ENCODE measurements at places on chromosomes 5 and 9. TPM values are rescaled to one million over a fixed set of nuclear protein-coding genes. Genes with fewer than 3 reads are reported as not detected.

The BNC2 gene
- 22.0 TPM for total RNA-seq

GRCh38 chr9:131337131-131337848 is 47.8 kb downstream of the PLPP7 start:
- H3K27ac ChIP-seq, result no peak overlapping the region
- H3K4me1 ChIP-seq, result no peaks in the 10 kb centered on the region
- peak; percentile 6 for DNase-seq
- no peaks in the 10 kb centered on the region for H3K36me3 ChIP-seq

DNA sequence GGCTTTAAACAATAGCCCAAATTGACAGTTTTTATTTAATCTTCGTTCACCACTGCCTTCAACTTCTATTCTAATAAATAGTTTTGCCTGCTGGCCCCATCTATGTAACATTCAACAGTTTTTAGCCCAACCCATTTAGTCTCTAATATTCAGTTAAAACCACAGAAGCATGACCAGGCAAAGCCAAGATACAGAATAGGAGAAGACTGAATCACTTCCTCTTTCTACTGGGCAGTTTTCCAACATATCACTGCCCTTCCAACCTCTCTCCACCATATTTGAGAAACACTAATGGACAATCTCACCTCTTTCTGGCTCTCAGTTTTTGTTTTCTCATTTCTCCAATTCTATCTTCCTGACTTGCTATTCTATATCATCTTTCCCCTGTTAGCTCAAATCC is 352.9 kb downstream of the DNAH5 start:
- no peaks in the 10 kb centered on the region for H3K4me1 ChIP-seq
- no peak overlapping the region for H3K4me3 ChIP-seq
- no peak overlapping the region for H3K27ac ChIP-seq
- H3K27me3 ChIP-seq, result no peaks in the 10 kb centered on the region

- H3K4me1 ChIP-seq, result peaks cover 3% of the 10 kb centered on the region
- no peaks in the 10 kb centered on the region for H3K27me3 ChIP-seq
- H3K36me3 ChIP-seq, result no peaks in the 10 kb centered on the region
- DNase-seq, result no peak
- H3K4me3 ChIP-seq, result no peak overlapping the region
Observed at GRCh38 chr5:167943343-167943742, 348.1 kb upstream of the WWC1 start.

The IFNA13 gene
- total RNA-seq, result not detected

- no peaks in the 10 kb centered on the region for H3K27me3 ChIP-seq
- no peak overlapping the region for H3K27ac ChIP-seq
- no peak for DNase-seq
- peaks cover 2% of the 10 kb centered on the region for H3K36me3 ChIP-seq
- no peaks in the 10 kb centered on the region for H3K4me1 ChIP-seq
Observed at GRCh38 chr9:21919377-21920362, 74.5 kb downstream of the CDKN2A start.

GRCh38 chr9:26399556-26399955 is 493.0 kb downstream of the CAAP1 start:
- H3K36me3 ChIP-seq, result no peaks in the 10 kb centered on the region
- no peaks in the 10 kb centered on the region for H3K4me1 ChIP-seq
- no peak overlapping the region for H3K4me3 ChIP-seq
- H3K27ac ChIP-seq, result no peak overlapping the region
- no peaks in the 10 kb centered on the region for H3K27me3 ChIP-seq

The SCGB3A2 gene
- total RNA-seq, result not detected

DNA sequence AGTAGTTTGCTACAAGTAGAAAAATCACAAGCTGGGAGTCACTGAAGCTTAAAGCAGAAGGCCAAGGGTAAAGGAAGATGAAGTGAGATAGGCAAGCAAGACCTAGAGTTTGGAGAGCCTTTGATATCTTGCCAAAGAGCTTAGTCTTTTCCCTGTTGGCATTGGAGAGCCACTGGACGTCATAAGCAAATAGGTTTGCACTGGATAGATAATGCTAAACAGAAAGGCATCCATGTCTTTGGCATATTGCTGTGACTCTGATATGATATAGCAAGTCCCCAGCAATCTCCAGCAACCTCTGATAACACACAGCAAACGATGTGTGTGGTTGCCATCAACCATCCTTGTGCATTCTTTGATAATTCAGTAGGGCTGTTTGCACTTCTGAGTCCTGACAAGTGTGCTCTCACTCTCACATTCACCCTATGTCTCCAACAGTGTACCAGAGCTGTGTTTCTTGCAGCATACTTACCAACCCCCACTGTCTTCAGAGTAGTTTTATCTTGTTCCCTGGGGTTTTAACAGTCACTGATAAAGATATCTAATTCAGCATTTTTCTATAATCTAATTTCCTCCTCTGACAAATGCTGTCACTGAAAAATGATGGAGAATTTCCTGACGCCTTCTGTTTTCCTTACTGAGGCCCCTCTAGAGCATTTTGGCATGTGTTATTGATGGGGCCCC is 16.9 kb upstream of the FREM1 start:
- H3K4me1 ChIP-seq, result no peaks in the 10 kb centered on the region
- no peak for DNase-seq
- H3K4me3 ChIP-seq, result no peak overlapping the region
- H3K36me3 ChIP-seq, result no peaks in the 10 kb centered on the region

The SLC4A9 gene
- total RNA-seq, result not detected

DNA sequence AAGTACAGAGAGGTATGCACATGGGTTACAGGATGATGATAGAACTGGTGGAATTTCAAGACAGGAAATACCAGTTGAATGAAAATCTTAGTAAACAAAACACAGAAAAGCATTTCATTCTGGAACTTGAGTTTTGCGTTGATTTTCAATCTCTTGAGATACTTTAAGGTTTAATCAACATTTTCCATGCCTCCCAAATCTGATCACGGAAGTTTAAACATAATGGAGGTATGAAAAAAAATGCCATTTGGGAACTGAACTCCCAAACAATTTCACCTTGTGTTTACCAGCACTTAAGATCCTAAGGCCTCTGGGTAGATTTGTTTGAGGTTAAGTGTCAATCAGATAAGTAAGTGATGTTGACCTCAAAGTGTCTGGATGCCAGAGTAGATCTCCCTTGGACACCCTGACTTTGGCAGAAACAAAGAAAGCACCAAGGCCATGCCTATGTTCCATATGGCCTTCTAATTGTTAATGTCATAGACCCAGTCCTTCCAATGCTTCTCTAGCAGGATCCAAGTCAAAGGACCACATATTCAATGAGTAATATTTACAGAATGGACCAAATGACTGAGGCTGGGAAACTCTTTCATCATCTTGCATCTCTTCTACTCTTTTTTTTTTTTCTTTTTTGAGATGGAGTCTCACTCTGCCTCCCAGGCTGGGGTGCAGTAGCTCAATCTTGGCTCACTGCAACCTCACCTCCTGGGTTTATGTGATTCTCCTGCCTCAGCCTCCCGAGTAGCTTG is 216.9 kb downstream of the ARRDC3 start:
- H3K27ac ChIP-seq, result peak overlapping the region; percentile 44
- no peak for DNase-seq
- H3K27me3 ChIP-seq, result no peaks in the 10 kb centered on the region
- H3K4me1 ChIP-seq, result peaks cover 8% of the 10 kb centered on the region

The SHISAL2B gene
- not detected for total RNA-seq

GRCh38 chr5:87912419-87912818 is 356.2 kb downstream of the TMEM161B start:
- H3K4me1 ChIP-seq, result no peaks in the 10 kb centered on the region
- no peaks in the 10 kb centered on the region for H3K27me3 ChIP-seq
- H3K27ac ChIP-seq, result no peak overlapping the region
- no peak for DNase-seq
- no peak overlapping the region for H3K4me3 ChIP-seq

The PLAC8L1 gene
- not detected for total RNA-seq

Data from aorta (tissue), 5 donors.